ENCODE measurements at places on chromosomes 5 and 9. TPM values are rescaled to one million over a fixed set of nuclear protein-coding genes. Genes with fewer than 3 reads are reported as not detected.

- no peak for DNase-seq
Observed at GRCh38 chr9:101268426-101268825, 116.4 kb downstream of the BAAT start.

DNA sequence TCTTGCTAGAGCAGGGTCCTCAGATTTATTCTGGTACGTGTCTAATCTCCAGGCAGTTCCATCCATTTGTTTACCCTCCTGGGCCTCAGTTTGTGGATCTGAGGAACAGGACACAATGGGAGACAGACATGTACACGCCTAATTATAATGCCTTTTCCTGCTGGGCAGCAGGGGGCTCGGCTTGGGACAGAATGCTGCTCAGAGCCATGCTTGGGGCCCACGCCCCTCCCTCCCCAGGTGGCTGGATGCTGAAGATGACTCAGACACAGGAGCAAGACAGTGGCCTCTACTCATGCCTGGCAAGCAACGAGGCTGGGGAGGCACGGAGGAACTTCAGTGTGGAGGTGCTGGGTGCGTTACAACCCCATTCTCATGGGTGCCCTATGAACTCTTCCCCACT, 72.7 kb upstream of the ASS1 start:
- DNase-seq = no peak

GRCh38 chr9:94150890-94151650, 66.8 kb downstream of the PTPDC1 start:
- DNase-seq = peak; percentile 30

GRCh38 chr5:80867233-80867632, 92.9 kb upstream of the RASGRF2 start:
- no peak for DNase-seq

GRCh38 chr9:114091711-114092110, 7.4 kb downstream of the KIF12 start:
- DNase-seq = no peak

- no peak for DNase-seq
Observed at GRCh38 chr9:133499132-133499891, 20.4 kb upstream of the SLC2A6 start.

GRCh38 chr9:17994695-17995425, 416.0 kb downstream of the SH3GL2 start:
- no peak for DNase-seq

DNA sequence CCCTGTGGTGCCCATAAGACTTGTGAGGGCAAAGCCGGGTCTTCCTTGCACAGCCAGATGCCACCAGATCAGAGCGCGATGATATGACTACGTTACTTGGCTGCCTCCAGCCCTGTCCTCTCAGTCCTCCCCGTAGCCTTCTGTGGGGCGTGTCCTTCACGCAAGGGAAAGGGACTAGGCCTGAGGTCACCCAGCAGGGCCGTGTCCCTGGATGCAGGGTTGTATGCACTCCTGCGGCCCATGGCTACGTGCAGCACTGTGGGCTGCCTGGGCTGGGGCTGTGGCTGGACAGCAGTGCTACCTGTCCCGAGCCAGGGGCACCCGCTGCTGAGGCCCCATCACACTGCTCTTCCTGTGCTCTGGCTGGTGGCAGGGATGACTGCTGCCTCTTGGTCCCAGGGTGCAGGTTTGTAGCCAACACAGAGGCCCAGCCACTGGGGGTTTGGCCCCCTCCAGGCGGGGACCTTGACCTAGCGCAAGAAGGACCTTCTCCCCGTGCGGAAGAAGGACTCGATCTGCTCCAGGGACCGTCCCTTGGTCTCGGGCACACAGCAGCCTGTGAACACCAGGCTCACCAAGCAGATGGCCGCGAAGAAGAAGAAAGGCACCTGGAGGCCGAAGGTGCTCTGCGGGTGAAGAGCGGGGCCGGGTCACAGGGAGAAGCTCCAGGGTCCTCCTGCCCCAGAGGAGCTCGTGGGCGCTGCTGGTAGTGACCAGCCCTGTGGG, 7.2 kb downstream of the SLC2A6 start:
- DNase-seq = no peak

- DNase-seq = no peak
Observed at GRCh38 chr9:107065549-107065948, 202.6 kb downstream of the ZNF462 start.

GRCh38 chr5:179765400-179765799, 28.4 kb upstream of the LTC4S start:
- DNase-seq = peak; percentile 90

DNA sequence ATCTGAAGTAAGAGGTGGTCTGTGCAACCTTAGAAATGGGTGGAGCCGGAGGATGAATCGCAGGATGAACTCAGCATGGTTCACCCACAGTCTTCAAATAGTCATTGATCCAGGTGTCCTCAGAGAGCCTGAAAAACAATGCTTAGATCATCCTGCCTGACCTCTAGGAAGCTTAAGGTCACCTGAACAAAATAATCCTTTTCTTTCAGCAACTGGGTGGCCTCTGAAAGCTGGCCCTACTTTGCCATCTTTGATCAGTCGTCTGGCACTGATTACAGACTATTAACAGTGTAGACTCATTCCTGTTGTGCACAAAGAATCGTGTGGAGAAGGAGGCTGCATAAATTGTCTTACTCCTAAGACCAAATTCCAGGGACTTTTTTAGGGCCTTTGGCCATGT, 50.7 kb downstream of the PIP5K1B start:
- no peak for DNase-seq

- DNase-seq = no peak
Observed at GRCh38 chr5:140672455-140673186, 755 bp downstream of the DND1 start.

DNA sequence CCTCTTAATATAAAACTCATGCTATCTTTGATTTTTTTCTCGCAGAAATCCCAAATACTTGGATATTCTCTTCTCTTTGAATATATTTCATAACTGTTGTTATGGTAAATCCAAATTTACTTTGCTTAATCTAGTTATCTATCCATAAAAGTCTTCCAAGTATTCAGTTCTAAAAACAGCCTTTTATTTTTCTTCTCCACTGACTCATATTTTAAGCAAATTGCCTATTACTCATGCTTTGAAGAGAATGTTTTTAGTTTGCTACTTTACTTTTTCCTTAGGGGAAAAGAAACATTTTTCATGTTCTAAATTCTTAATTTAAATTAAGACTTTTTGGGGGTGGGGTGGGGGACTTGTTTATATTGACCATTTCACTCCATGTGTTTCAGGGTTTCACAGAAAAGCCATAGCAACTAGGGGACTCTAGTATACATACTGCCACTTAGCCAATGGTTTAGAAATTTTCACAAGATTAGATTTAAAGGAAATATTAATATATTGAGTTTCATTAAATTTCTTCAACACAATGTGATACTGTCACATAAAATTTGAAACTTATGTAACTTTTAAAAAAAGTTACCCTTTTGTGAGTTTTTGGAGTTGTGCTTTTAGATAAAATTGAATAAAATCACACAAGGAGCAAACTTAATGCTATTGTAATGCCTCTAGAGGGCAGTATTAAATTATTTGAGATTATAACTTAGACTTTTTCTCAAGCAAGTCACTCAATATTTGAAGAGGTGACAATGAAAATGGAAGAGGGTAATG, 545.8 kb upstream of the ARRDC3 start:
- peak; percentile 20 for DNase-seq

- DNase-seq = no peak
Observed at GRCh38 chr5:14424011-14424685, 157.4 kb upstream of the OTULINL start.

DNA sequence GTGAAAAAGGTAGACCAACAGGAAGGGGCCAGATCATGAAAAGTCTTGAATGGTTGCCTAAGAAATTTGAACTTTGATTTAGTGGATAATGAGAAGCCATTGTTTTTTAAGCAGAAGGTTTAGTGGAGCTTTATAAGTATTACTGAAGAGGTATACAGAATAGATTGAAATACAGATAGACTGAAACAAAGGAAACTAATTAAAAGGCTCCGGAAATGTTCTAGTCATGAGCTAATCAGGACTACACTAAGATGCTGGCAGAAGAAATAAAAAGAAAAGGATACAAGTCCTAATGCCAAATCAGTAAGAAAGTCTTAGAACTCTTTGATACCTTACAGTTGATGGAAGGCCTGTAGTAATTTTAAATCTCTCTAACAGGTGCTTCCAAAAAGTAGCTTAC, 45.7 kb upstream of the RFX3 start:
- no peak for DNase-seq

GRCh38 chr9:96232539-96233241, 69.3 kb downstream of the HSD17B3 start:
- peak; percentile 69 for DNase-seq

- no peak for DNase-seq
Observed at GRCh38 chr9:135790356-135790755, 88.4 kb downstream of the KCNT1 start.

DNA sequence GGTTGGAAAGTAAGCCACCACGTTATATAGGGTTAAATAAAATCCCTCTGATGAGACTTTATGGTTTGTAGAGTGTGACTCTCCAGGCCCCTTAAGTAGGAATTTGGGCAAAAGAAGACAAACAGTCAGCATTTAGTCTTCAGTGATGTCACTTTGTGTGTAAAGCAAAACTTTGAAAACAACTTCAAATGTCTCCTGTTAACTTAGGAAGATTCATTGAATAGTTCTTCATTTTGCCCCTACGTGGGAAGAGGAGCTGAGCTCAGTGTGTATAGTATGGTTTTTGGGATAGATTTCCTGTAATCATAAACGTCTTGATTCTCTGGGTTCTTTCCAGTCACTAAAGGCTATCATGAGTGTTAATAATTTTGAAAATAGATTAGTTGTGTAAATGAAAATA, 101.3 kb downstream of the GADD45G start:
- no peak for DNase-seq

DNA sequence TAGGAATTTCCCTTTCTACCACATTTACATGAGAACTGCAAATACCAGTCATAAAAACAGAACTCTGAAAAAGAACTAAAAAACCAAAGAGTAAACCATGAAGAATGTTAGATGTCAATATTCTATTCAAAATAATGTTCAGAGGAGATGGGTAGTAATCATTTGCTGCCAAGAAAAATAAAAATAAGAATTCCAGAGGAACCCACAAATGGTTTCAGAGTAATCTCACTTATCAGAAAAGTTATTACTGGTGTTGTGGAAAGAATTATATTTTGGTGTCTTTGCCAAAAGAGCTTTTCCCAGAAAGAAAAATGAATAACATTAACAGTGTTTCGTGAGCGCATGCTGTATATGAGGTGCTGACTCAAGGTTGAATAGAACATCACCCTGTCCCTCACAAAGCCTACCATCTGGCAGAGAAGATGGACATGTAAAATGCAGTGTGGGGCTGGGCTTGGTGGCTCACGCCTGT, 35.6 kb downstream of the GPR21 start:
- DNase-seq = peak; percentile 93

GRCh38 chr5:174741352-174741751, 17.0 kb downstream of the MSX2 start:
- peak; percentile 31 for DNase-seq

SOWAHA gene
- not detected for total RNA-seq

COL15A1 gene
- 3.4 TPM for total RNA-seq

LHX2 gene
- total RNA-seq = 3.4 TPM

HMGXB3 gene
- total RNA-seq = 49.6 TPM

C8G gene
- total RNA-seq = not detected

All from LHCN-M2 (cell line).